ENCODE measurements at places on chromosomes 7 and 10. TPM values are rescaled to one million over a fixed set of nuclear protein-coding genes. Genes with fewer than 3 reads are reported as not detected.

DNA sequence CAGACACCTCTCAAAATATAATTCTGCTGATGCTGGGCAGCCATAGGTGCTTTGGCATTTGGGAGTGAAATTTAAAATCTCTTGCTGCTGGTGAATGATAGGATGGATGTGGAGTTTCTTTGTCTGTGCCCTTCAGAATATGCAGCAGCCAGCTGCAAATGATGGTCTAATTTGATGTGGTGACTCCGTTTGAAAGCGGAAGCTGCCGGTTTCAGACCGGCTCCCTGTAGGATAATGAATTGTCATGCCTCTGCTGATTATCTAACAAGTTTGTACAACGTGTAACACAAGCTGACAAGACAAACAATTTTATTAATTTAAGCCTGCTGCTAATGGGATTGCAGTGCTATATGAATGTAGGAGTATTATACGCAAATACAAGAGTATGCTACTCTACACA lies 103.5 kb downstream of the SND1 start:
- DNase-seq, result no peak

DNA sequence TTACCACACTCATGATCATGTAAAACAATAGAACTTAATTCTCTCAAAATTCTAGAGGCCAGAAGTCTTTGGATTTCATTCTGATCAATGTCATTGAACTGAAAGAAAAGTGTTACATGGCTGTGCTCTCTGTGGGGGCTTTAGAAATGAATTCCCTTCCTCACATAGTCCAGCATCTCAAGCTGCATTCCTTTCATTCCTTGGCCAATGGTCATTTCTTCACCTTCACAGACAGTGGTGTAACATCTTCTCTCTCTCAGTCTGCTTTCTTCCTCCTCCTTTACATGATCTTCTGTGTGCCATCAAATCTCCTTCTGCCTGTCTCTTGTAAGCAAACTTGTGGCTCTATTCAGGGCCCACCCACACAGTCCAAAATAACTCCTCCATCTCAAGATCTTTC lies 735.3 kb downstream of the SUGCT start:
- DNase-seq, result no peak

DNA sequence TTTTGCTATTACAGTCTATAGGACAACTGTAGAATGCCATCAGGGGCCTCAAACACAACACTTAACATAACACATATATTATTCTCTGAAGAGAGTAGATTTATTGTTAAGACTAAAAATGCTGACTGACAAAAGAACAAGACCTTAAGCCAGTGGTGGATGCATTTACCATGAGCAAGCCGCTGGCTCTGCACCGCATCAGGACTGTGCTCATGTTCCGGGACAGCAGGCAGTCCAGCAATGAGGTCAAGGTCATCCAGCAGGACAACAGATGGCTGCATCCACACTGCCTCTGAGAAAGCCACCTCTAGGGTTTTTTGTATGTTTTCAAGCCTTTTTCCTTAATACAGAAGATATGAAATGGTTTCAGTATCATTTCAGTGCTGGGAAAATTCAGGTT lies 23.8 kb downstream of the PEX1 start:
- DNase-seq, result no peak

DNA sequence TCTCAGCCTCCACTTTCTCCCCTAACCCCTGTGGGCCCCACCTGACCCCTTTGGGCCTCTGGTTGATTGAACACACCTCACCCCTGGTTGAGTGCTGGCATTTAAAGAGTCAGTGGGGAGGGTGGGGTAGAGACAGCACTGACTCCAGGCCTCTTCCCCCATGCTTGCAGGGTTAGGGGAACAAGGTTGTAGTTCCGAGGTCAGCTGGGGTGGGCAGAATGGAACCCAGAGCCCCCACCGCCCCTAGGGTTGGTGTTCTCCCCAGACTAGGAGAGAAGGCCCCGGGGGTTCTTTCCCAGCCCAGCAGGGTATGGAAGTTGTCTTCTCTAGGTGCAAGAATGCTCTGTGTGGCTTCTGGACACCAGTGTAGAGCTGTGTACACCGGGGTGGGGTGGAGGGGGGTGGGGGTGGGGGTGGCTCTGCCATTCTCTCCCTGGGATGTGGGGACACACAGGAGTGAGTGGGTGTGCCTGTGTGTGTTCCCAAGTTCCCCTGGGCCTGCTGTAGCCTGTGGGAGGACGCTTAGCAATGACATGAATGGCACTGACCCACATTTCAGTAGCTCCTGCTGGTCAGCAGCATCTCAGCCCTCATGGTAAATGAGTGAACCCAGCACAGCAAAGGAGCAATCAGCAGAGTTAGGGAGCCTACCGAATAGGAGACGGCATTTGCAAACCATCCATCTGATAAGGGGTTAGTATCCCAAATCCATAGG lies 33.6 kb downstream of the PRF1 start:
- DNase-seq, result no peak

The SLC29A3 gene
- polyA plus RNA-seq, result 8.7 TPM

- no peak for DNase-seq
These were observed 1.5 kb downstream of the PCLO start for GRCh38 chr7:83161186-83161585.

All from renal cortex interstitium (tissue), 15 donors.